ENCODE measurements at places on chromosomes 7 and 10.

DNA sequence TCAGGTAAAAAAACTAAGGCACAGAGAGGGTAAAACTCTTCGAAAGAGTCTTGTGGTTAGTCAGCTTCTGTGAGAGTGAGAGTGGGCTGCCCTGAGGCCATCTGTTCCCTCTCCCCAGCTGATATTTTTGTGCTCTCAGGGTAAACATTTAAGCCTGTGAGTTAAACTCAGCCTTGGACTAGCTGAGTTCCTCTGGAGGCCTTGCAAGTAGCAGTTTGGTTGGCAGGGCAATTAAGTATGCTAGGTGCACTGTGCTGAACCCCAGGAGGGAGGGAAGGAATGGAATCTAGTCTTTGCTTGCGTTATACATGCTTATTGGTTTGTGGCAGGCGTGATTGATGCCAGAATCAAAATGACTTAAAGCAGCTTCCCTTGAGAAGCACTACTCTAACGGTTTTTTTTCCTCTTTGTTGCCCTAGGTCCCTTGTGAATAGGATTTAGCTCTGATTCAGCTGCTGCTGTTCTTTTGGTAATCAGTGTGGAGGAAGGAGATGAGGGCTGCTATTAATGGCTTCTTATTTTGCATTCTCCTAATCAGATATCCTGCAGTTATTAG is 140.2 kb downstream of the AUTS2 start:
- ATAC-seq: peak; percentile 70

GRCh38 chr10:80184291-80184690 is 21.0 kb downstream of the ANXA11 start:
- ATAC-seq: no peak

- ATAC-seq: no peak
These were observed 216.4 kb upstream of the DPP6 start for GRCh38 chr7:153835712-153836265.

DNA sequence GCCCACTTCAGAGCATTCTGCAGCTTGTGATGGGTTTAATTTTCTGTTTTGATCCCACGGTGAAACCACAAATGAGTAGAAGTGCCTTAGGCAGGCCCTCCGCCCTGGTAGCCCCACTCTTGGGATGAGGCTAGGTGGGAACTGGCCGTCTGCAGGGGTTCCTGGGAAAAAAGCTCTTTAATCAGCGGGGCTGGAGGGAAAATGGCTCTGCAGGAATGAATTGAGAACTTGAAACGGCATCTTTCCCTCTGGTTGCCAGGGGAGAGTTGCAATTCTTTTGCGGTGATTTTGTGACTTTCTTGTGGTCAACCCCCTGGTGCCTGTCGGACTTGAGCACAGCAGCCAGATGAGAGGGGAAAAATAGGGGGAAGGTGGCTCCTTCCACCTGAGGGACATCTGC is 32.7 kb downstream of the COL26A1 start:
- ATAC-seq: no peak

DNA sequence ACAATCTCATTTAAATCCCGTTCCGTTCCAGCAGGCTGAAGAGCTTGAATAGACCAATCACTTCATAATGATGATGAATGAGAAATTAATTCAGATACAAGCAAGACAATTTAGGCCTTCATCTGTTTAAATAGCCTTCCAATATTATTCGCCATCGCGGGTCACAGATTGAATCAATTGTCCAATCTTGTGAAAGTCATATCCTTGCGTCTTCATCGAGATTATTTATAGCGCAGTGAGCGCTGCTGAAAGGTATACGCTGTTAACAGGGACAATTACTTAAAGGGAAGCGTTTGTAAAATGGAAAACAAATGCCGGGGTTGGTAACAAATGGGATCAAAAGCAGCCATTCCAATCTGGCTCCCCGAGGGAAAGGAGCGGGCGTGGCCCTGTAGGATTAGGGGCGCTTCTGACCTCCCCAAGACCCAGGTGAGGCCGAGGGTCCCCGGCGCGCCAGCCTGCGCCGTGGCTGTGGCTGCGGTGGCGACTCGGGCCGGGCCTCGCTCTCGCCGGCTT is 8.6 kb downstream of the EVX1 start:
- no peak for ATAC-seq

DNA sequence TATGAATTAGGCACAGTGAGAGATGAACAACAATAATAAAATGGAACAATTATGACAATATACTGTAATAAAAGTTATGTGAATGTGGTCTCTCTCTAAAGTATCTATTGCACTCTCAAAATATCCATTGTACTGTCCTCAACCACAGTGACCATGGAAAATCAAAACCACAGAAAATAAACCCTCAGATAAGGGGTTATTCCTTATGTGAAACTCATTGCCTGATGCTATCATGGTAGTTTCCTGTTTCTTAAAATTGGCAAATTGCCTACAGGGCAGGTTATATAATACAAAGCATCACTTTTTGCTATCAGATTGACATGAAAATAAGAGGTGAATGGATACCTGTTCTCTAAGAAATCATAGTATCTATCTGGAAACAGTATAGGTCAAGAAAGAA is 3.8 kb downstream of the MCM10 start:
- no peak for ATAC-seq

- ATAC-seq: peak; percentile 25
These were observed 14.0 kb downstream of the FAM241B start for GRCh38 chr10:69643779-69644657.

DNA sequence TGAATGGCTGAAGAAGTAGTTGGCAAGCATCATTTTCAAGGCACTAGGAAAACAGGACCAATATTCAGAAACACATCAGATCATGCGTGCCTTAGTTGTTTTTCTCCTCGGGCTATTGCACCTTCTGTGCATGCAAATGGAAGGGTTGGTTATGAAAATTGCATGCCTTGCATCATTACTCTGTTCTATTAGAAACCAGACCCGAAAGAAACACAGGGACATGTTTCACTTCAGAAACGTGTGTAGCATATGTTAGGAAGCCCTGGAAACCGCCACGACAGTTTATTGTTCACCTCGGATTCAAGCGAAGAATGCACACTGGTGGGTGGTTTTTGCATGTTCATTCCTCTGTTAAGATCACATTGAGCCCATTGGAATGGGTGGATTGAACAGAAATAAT is 214.7 kb downstream of the FRMD4A start:
- ATAC-seq: no peak

GRCh38 chr10:116452338-116452720 is 24.7 kb downstream of the PNLIPRP3 start:
- ATAC-seq: no peak

Measured in SK-N-SH treated with all-trans-retinoic acid at 6 μM for 48 hours (cell line).